ENCODE measurements at places on chromosomes 12 and 14.

DNA sequence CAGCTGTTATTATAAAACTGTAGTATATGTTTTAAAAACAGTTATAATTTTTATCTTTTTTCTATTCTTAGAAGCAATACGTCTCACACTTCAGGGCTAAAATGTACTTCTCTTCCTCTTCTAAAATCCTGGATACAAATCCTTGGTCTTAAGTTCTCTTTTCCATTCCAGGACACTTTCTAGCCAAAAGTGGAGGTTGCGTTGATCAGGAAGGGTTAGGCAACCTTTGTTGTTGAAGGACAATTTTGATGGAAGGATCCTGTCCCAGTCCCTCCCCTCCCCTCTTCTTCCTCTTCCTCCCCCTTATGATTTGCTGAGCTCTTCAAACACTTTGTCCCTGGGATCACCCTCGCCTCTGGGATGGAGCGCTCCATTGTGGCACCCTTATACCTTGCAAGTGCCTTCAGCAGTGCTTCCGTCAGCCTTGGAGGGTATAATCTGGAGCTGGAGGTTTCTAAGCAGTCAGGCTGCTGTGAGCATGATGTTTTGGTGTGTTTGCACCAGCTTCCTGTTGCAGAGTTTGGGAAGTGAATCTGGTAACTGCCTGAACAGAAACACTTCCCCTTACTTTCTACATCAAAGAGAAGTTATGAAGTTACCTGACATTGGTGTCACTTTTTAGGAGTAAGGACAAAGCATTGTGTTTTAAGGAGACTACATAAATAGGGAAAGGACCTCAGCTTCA is 87.4 kb upstream of the SLC38A2 start:
- DNase-seq: no peak

- DNase-seq: no peak
These were observed 16.2 kb downstream of the ACIN1 start for GRCh38 chr14:23078692-23079116.

DNA sequence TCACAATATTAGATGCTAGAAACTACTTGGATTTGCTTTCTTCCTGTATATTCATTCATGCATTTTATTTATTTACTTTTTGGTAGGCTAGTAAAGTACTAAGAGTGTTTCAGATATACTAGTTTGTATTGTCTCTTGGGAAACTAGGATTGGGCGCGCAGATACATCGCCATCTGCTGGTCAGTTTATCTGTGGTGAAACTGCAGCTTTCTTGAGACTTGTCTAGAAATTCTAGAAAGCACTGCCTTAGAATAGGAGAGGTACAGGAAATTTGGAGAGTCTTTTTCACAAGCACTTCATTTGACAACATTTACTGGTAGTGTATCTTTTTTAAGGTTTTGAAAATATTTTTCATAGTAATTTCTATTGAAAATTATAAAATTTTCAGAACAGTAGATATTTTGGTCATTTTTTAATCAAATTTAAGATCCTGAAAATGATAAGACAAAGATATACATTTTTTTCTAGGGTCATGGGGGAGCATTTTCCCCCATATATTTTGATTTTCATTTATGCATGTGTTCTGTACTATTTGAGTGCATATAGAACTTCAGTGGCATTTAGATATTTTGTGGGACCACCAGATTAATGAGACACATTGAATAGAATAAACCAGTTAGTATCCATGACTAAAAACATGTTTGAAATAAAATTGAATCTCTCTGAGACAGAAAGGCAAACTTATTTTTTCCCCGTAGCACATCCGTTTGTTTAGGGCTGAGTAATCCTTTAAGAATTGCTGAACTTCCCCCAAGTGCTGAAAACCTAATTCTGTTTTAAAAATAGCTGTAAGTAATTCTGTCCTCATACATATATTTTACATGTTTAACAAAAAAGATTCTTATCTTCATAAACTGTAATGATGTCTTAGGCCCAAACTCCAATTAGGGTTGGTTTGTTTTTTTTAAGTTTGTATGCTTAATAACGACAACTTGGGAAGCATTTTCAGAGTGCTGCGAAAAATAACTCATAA is 44.5 kb downstream of the SLC38A6 start:
- peak; percentile 73 for DNase-seq

DNA sequence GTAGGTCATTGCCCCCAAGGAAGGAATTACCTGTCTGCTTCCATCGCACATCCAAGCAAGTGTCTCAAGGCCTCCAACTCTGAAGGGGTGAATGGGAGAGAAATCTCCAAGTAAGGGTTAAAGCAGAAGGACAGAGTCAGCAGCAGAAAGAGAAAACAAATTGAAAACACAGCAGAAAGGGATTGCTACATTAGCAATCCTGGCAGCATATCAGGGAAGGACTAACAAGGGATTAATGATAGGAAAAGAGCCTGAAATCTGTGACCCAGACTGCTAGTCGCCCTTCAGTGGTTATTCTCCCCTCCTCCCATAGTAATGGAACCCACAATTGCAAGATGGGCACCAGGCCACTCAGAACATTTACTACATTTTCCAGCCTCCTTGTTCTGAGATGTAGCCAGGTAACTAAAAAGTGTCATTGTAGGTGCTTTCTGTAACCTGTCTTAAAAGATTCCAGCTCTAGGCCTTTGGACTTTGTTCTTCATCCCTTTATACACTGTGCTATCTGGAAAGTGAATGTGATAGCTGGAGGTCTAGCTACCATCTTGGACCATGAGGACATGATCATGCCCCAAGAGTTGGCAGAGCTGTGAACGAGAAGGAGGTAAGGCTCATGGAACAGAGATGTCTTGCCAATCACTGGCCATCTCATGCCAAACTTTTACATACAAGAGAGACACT is 36.0 kb downstream of the MAP3K9 start:
- no peak for DNase-seq

GRCh38 chr14:24231263-24232120 is 675 bp downstream of the NEDD8 start:
- DNase-seq: no peak

- no peak for DNase-seq
These were observed 335.5 kb downstream of the NUAK1 start for GRCh38 chr12:105803292-105803691.

GRCh38 chr12:106941481-106942156 is 14.1 kb upstream of the TMEM263 start:
- no peak for DNase-seq

GRCh38 chr14:23068789-23069412 is 11.6 kb upstream of the CDH24 start:
- no peak for DNase-seq

- no peak for DNase-seq
These were observed 67.7 kb upstream of the CPM start for GRCh38 chr12:69000540-69001243.

GRCh38 chr12:124024776-124025175 is 51.8 kb downstream of the ZNF664 start:
- DNase-seq: no peak

- DNase-seq: peak; percentile 37
These were observed 185.2 kb upstream of the TBX3 start for GRCh38 chr12:114868995-114869834.

DNA sequence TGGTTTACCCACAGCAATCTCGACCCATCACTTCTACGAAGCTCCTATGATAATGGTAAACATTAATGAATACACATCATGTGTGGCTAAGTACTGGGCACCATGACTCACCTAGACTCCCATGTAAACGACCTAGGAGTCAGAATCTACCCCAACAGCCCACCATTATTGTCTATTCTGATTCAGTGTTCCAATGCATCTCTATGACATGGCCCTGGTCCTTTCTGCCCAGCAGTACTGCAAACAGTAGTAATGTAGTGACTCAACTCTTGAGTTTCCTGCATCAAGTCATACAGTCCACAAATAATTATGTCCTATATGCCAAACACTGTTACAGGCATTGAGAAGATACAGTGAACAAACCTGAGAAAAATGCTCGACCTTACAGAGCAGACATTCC is 14.6 kb downstream of the GTF2A1 start:
- no peak for DNase-seq

- DNase-seq: no peak
These were observed 9.7 kb upstream of the TDG start for GRCh38 chr12:103955811-103956508.

GRCh38 chr14:23579739-23580138 is 1.1 kb upstream of the JPH4 start:
- DNase-seq: no peak

- DNase-seq: no peak
These were observed 4.6 kb upstream of the ANKRD33 start for GRCh38 chr12:51883295-51883694.

- no peak for DNase-seq
These were observed 105.6 kb downstream of the TMEM121 start for GRCh38 chr14:105632010-105632409.

GRCh38 chr14:67285876-67286452 is 44.7 kb downstream of the PALS1 start:
- DNase-seq: peak; percentile 39

GRCh38 chr14:23123419-23123818 is 4.4 kb upstream of the CEBPE start:
- DNase-seq: no peak

DNA sequence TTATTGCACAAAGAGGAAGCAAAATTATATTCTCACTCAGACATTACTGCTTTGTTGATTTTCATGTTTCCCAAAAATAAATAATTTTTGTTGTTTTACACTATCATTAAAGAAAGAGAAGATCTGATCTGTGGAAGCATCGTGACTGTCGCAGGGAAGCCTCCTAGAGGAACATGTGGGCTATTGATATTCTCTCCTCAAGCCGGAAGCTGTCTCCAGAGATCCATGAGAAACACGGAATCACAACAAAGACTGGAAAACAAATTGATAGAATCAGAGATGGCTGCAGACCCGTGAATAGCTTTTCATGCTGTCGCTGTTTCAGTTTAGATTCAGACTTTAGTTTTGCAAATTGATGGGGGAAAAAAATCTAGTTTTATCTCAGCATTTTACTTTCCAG is 235.2 kb upstream of the TMPO start:
- no peak for DNase-seq

GRCh38 chr12:100798286-100799160 is 3.9 kb downstream of the ANO4 start:
- DNase-seq: no peak

- DNase-seq: no peak
These were observed 109.5 kb downstream of the TSPAN9 start for GRCh38 chr12:3186546-3187215.

DNA sequence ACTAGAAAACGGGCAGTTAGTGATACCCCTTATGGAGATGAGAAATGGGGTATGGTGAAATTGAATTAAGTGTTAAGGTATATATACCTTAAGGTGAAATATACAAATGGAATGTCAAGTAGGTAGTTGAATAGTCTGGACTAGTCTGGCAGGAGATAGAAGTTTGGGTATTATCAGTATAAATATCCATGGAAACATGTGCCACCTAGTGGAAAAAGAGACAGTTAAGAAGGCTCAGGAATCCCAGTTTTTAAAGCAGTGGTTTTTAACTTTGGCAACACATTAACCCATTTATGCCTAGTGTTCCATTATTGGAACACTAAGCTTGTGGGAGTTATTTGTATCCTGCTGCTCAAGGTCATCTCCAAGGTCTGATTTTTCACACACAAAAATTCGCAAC is 38.6 kb upstream of the TPH2 start:
- DNase-seq: no peak

DNA sequence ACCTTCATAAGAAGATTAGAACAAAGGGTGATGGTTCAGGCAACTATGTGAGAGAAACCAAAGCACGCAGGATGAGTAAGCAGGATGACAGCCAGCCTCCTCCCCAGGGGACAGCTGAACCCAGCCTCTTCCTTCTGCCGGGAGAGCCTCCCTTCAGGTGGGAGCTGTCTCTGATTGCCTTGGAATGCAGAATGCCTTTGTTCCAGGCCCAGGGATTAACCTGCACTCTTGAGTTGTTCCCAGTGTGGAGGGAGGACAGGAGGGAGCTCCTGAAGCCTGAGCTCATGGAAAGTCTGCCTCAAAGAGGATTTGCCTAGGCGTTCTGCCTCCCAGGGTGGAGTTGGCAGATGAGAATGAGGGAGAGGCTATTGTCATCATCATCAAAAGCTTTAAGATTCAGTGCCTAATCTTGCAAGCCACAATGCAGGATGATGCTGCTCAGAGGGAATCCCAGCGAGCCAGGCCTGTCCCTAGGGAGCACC is 3.6 kb upstream of the KRT6A start:
- DNase-seq: no peak

GRCh38 chr12:26614011-26614616 is 218.9 kb downstream of the ITPR2 start:
- no peak for DNase-seq

Data from NCI-H1436 (cell line).